Activated CD8-positive, alpha-beta memory T cell treated with anti-CD3 and anti-CD28 coated beads for 36 hours (primary cell): ENCODE measurements at places on chromosomes 3 and 15. TPM values are rescaled to one million over a fixed set of nuclear protein-coding genes. Genes with fewer than 3 reads are reported as not detected.

The LSM3 gene
- total RNA-seq: 25.4 TPM

The PLSCR5 gene
- total RNA-seq: not detected

The MGLL gene
- total RNA-seq: 2.2 TPM

The GOLGA8T gene
- not detected for total RNA-seq
